GM12865 (cell line): ENCODE measurements at places on chromosomes 7 and 10.

DNA sequence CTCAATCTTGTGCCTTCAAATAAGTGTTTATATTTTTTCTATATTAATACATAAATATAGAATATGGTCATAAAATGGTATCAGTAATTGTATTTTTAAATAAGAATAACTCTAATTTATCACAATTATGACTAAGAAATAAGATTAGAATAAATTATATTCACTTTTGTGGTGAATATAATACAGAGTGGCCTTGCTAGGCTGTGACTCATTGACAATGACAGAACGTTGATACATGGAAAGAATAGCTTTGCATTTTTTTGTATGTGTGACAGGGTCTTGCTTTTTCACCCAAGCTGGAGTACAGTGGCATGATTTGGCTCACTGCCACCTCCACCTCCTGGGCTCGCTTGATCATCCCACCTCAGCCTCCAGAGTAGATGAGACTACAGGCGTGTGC is 47.8 kb upstream of the PCLO start:
- DNase-seq = no peak

DNA sequence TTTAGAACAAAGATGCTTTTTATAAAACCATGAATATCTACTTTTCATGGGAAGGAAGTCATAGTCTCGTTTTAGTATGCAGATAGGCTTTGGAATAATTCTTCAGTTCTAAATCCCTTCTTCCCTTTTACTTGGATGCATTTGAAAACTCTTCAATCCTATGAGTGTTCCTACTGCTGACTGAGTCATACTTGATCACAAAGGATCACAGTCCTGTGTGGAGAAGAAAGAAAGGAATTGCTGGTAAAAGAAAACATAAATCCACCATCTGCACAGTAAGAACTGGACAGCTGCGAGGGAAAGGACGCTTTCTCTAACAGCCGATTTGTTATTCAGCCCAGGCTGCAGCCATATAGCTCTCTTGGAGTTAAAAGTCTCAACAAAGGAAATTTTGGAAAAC is 209.9 kb downstream of the SEMA3E start:
- DNase-seq = no peak

DNA sequence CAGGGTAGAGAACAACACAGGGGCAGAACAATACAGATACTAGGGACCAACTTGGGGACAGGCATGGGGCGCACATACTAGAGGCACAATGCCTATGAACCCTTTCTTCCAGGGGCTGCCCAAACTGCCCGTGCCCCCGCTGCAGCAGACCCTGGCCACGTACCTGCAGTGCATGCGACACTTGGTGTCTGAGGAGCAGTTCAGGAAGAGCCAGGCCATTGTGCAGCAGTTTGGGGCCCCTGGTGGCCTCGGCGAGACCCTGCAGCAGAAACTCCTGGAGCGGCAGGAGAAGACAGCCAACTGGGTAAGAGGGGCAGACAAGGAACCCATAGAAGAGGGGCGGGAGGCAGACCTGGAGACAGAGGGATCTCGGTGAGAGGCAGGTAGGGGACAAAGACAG is 5.8 kb downstream of the CHAT start:
- DNase-seq = no peak

DNA sequence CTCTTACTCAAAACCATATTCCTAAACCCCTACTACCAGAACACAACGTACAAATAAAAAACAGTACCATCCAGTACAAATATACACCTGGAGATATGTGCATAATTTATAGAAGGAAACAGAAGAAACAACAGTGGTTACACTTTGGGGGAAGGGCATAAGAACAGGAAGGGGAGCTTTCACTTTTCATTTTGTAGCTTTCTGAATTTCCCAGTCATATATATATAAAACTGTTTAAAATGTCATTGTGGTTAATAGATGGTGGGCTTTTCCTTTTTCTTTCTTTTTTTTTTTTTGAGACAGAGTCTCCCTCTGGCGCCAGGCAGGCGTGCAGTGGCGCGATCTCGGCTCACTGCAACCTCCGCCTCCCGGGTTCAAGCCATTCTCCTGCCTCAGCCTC is 47.2 kb downstream of the MALSU1 start:
- peak; percentile 48 for DNase-seq

- no peak for DNase-seq
These were observed 28.8 kb downstream of the RRP12 start for GRCh38 chr10:97372233-97372875.

GRCh38 chr10:85067955-85068354 is 739.6 kb downstream of the CCSER2 start:
- no peak for DNase-seq

- DNase-seq = peak; percentile 19
These were observed 1004.9 kb downstream of the KCNMA1 start for GRCh38 chr10:76632767-76633051.

- peak; percentile 85 for DNase-seq
These were observed 145.6 kb downstream of the GLCCI1 start for GRCh38 chr7:8114175-8114574.

DNA sequence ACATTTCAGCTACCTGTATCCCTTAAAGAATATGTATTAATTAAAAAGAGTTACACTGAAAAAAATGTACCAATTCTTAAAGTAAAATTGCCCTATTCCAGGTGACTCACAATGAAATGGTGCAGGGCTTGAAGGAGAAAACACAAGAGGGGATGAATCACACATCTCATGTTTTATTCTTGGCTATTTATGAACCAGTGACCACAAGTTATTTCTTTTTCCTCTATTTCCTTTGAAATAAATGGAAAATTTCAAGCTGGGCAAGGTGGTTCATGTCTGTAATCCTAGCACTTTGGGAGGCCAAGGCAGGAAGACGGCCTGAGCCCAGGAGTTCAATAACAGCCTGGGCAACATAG is 106.8 kb downstream of the UBE2H start:
- no peak for DNase-seq

- no peak for DNase-seq
These were observed 119.4 kb downstream of the GNAT3 start for GRCh38 chr7:80392229-80393169.

GRCh38 chr10:86756511-86757112 is at the start of gene BMPR1A:
TSS of gene BMPR1A (plus strand) at chr10:86756619. CDS start at chr10:86876019, 119,400 bp downstream.
- DNase-seq = peak; percentile 27

DNA sequence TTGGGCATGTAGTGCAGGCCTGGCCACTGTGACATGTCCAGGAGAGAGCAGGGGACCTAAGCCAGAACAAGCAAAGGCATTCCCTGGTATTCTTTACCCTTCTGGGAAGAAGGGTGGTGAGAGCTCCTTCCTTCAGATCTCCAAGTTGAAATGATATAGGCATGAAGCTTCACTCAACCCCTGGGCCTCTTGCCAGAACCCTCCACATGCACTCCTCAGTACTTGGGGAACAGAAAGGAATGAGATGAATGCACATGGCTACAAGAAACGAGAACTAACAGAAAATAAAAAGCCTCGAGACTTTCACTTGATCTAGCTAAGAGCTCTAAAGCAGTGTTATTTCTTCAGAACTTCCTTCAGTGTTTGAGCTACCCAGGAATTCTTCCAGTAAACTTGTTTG is 262.2 kb downstream of the ETV1 start:
- no peak for DNase-seq

- no peak for DNase-seq
These were observed 52.5 kb downstream of the PROSER2 start for GRCh38 chr10:11875494-11876281.

DNA sequence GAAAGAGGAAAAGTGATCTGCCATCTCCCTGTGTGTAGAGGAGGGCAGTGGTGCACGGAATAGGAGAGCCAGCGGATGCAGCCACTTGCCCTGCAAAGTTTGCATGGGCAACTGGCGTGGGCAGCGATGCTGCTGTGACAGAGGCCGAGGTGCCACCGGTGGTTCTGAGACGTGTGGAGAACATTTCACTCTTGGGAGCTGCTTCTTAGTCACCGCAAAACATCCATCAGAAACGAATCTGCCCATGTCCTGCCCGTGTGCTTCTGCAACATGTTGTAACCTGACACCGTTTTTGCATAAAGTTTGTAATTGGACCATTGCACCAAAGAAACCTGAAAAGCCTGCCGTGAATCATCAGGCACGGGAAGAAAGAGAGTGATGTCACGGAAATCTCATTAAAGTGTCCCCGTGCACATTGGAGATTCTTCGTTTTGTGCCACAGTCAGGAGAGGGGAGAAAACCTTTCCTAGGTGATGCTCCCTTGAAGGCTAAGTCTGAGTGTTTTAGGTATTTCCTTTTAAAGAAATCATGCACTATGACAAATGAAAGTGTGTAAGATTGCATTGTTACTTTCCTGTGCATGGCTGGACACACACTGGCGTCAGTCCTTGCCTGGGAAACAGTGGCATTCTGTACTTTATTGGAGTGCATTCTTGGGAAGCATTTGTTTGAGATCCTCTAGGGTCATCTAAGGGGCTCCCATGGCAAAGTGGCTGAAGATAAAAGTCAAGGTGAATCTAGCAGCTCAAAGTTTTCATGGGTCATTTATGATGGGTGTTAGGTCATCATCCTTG is 302.6 kb downstream of the KLF6 start:
- DNase-seq = peak; percentile 56

DNA sequence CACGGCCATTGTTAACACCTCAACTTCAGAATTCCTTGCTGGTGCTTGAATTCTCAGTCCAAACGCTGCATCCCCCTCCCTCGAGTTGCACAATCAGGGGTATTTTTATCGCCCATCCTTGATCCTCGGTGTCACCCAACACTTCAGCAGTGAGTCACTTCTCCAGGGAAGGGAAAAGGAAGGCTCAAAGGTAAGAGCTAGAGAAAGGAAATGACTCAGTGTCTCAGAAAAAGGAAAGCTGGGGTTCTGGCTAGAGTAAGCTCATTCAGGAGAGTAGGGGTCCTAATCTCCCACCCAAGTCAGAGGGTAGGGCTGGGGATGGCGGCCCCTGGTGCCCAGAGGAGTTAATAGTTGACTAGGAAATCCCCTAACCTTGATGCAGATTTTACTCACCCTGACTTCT is 39.8 kb upstream of the TRIM8 start:
- DNase-seq = no peak

- DNase-seq = peak; percentile 68
These were observed 85.4 kb upstream of the GSDME start for GRCh38 chr7:24842449-24843241.

DNA sequence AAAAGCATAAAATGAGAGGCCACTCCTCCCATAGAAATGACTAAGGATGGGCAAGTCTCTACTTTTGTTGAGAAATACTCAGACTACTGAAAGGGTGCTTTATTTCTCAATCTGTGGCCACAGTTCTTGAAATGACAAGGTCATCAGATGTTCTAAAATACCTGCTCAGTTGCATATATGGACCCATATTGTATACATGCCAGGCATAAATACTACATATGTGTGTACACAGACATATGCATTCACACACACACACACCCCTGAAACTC is 691.5 kb upstream of the SORCS1 start:
- DNase-seq = no peak

GRCh38 chr7:22853674-22854157 is 31.1 kb upstream of the TOMM7 start:
- peak; percentile 80 for DNase-seq

DNA sequence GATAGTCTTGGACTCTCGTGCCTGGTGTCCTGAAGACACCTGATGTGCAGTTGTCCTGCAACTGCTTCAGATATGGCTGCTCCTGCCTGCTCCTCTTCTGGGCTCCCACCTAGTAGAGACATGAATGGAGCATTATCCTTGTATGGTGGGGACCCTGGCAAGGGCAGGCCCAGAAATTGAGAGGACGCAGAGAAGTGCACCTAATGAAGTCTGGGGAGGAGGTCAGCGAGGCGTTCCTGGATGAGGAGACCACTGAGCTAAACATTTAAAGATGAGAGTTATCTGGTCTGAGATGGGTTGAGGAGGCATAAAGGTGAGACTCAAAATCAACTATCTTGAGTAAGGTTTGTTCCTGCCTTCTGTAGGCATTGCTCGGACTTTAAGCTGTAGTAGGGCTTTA is 66.3 kb downstream of the WDFY4 start:
- no peak for DNase-seq

DNA sequence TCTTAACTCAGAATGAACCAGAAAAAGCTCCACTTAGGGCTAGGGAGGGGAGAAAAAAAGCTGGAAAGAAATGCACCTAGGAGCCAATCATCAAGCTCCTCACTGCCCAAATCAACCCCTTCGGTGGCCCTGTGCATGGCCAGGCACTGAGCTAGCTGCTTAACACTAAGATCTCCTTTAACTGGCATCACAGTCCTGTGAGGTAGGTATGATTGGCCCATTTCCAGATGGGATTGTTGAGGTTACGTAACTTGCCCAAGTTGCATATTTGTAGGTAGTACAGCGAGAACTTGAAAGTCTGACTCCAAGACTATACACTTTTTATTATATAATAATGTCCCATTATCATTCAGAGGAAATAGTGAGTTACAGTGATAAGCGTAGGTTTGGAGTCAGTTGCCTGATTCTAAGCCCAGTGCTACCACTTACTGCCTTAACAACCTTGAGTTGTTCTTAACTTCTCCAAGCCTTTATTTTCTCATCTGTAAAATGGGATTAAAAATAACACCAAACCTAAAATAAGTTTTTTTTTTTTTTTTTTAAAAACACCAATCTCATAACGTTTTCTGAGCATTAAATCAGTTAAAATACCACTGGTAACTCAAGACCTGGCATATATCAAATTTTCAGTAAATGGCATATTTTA is 37.2 kb upstream of the ACSL5 start:
- DNase-seq = no peak
